ENCODE measurements at places on chromosomes 3 and 15. TPM values are rescaled to one million over a fixed set of nuclear protein-coding genes. Genes with fewer than 3 reads are reported as not detected.

DNA sequence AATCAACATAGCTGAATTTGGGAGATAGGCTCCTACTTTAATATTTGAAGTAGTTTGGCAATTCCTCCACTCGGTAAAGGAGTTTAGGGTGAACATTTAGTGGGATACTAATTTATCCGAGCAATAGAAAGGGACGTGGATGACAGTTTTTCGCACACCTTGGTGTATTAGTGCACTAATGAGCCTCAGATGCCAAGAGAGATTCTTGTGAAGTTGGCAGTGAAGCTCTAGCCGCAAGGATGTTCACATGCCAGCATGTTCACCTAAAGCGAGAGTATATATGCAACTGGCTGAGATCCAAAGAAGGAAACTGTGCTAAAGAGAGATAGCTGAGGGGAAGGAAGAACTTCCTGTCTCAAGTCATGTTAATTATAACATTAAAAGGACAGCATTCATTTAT is 58.5 kb downstream of the TGFBR2 start:
- DNase-seq, result no peak

Gene CPLX3
- total RNA-seq, result not detected

GRCh38 chr3:111072031-111072921 is 660 bp downstream of the NECTIN3 start:
- peak; percentile 74 for DNase-seq

DNA sequence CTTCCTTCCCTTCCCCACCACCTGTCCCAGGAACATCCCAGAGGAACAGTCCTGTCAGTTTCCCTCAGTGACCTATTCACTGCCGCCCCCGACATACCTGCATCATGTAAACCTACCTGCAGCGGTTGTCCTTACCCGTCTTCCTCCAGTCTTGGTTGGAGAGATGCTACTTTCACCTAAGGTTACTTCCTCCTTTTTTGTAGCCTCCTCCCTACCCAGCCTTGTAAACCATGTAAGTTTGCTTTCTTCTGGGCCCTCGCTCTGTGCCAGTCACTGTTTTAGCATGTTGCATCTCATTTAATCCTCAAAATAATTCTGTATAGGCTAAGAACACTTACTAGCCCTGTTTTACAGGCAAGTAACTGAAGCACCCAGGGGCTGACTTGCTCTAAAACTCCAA is 58.3 kb downstream of the GPR171 start:
- no peak for DNase-seq

GRCh38 chr3:185716436-185717108 is 108.3 kb downstream of the IGF2BP2 start:
- DNase-seq, result no peak

Gene NEO1
- total RNA-seq, result 44.8 TPM

DNA sequence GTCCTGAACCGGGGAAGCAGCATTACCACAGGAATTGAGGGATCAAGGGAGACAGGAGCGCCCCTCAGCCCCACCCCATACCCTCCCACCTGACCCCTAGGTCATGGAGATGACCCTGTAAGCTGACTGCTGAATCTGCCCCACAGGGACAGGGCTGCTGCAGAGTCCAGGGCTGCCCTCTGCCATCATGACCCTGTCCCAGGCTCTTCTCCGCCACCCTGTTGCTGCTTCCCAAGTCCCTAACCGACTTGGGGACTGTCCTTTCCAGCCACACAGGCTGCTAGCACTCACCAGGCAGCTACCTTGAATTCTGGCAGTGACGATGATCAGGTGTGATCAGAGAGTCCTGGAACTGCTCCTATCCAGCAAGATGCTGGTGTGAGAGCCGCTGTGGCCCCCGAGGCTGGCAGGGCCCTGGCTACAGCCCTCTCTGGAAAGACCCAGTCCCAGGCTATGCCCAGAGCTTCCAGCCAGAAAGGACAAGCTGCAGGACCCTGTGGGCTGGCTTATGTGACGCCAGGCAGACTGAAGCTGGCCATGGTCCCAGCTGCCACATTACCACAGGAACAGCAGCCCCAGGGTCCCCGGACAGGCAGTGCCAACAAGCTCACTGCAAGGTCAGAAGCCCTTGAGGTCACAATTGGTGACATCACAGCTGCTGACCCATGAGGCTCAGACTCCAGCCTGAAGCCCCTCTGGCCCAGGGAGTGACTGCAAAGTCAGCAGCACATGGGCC is at the start of gene C3orf22:
C3orf22 (minus strand) TSS at position 597 of the 736 bp plus-strand sequence. CDS start 5,542 bp downstream, outside the sequence.
- DNase-seq, result peak; percentile 41

DNA sequence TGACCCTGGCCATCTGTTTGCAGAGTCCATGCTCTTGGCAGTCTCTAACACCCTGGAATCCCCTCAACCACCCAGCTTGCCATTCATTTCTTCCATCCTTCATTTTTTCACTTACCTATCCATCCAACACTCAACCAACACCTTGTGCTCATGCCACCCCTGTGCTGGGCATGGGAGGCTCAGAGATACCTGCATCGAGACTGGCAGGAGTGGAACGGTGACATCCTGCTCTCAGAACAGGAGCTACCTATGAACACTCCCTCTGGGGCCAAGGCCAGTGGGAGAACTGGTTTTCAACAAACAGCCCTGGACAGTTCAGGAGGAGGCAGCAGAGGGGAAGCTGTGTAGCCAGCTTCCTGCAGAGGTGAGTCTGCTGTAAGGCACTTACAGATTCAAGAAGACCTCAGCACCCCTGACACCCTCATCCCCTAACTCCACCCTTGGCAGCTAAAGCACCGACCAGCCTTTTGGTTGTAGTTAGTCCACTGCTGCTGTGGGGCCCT is 19.5 kb upstream of the ATP2B2 start:
- DNase-seq, result peak; percentile 7

DNA sequence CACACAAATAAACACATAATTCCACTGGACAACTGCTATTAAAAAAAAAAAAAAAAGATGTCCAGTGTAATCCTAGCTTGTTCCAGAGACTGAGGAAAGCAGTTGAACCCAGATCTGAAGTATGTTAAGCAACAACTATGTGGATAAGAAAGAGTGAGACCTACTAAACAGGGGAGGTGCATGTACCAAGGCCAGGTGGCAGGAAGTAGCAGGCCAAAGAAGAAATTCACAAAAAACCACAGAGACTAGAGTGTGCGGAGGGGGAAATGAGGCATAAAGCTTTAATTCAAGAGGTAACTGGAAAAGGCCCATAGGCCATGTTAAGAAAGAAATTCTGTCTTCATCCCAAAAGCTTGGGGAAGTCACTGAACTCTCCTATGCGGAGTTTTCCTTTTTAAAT is 490.0 kb downstream of the NAALADL2 start:
- DNase-seq, result no peak

DNA sequence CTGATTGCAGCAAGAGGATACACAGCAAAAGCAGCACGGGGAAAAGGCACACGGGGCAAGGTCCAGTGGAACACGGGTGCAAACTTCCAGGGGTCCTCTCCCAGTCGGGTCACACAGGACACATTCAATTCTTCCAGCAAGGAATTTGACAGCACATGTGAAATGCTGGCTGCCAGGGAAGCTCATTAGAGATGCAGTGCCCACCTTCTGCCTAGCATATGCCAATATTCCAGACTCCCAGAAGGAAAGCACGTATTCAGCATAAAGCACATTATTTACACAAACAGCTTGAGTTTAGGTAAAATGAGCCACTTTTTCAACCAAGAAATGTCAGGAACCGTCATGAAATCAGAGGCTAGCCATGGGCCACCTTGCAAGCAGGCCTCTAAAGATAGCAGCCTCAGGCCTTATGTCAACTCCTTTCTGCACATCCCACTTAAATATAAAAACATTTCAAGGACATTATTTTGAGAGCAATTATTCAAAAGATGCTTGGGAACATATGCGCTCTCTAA is 19.3 kb downstream of the MYO5C start:
- no peak for DNase-seq

DNA sequence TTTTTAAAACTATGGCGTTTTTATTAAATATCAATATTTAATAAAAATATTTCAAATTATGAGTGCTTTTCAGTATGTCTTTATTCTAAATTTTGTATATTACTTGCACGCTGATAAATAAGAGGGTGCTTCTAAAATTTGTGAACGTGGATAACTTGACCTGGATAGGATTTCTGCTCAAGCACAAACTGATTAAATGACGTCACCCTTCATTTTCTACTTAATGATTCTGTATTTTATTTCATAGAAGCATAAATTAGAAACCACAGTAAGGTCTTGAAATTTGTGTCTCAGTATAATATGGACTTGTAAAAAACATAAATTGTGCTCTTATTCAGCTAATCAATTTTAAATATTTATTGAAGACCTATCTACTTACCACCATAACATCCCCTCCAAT is 903.7 kb downstream of the ROBO2 start:
- no peak for DNase-seq

GRCh38 chr3:32383136-32383711 is 8.4 kb upstream of the CMTM7 start:
- no peak for DNase-seq

DNA sequence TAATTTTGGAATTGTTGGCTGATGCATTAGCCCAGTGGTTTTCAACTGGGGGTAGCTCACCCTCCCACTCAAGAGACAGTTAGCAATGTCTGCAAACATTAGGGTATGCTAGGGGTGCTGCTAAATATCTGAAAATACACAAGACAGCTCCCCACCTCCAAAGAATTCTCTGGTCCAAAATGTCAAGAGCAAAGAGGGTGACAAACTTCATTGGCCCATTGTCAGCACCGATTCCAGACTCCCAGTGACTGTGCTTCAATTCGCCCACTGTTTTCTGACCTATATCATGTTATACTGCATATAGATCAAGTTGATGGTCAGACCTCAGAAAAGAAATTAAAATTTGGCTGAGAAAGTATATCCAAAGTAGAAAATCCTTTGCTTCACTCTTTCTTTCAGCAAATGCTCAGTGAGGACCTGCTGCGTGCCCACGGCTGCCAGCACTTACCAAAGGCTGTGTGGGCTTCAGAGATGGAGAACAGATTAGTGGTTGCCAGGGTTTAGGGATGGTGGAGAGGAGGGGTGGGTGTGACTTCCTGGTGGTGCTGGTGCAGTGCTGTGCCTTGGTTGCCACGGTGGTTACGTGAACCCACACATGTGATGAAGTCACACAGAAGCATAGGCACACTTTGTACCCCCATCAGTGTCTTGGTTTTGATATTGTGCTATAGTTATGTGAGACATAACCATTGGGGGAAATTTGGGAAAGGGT is 204.0 kb downstream of the PLCL2 start:
- no peak for DNase-seq

Gene TF
- 1.3 TPM for total RNA-seq

DNA sequence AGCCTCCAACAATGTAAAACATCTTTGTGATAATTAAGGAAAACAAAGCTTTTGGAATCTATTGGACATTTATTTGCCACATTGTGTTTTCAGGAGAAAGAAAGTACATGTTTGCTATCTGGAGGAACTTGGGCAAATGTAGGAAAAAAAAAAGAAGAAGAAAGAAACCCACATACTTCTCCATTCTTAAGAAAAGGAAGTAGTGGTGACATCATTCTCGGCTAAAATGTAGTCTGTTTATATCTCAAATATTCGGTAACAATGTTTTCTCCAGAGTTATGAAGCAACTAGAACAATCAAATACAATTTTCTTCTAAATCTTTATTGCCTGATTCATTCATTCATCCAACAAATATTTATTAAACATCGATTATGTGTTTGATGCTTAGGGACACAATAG is 2.3 kb upstream of the TGFBR2 start:
- no peak for DNase-seq

Gene MCF2L2
- total RNA-seq, result 1.2 TPM

GRCh38 chr3:33889394-33890039 is 91.1 kb downstream of the PDCD6IP start:
- no peak for DNase-seq

Data from upper lobe of right lung (tissue), 1 donor.